Stimulated activated CD8-positive, alpha-beta memory T cell treated with anti-CD3 and anti-CD28 coated beads, Interleukin-4, amount 100 ng/mL, for 4 hours (primary cell): ENCODE measurements at places on chromosomes 1 and 21.

- DNase-seq = no peak
These were observed 217.1 kb upstream of the C1orf174 start for GRCh38 chr1:4117196-4117595.

DNA sequence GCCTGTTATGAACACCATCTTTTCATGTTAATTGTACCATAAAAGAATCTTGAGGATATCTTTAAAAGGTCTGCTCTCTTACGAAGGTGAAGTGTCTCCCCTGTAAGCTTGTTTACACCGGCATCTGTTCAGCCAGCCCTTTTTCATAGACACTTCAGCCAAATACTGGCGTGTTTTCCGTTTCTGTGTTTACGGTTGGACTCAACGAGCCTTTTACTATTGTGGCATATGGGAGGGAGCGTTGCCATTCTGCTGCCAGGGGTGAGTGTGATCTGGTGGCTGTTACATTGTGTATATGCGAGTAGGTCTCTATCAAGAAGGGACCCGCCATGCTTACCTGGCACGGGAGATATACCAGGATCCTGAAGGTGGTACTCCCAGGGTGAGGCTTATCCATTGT, 433.8 kb downstream of the CAMTA1 start:
- no peak for DNase-seq

GRCh38 chr1:205547936-205548827, 43.7 kb downstream of the CDK18 start:
- DNase-seq = no peak

DNA sequence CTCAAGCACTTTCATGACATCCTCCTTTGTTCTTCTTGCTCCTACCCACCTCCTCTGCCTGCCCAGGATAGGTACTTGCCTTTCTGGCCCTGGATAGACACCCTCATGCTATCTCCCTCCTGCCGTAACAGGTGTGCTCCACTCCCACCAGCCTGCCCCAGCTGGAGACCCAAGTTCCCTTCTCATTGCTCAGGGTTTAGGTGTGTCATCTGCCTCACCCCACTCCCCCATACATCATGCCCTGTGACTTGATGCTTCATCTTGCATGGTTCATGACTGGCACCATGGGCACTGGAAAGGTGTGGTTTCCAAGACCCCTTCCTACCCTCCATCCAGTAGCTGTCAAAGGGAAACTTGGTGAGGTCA, 5.9 kb downstream of the RHEX start:
- DNase-seq = no peak

- no peak for DNase-seq
These were observed 25.2 kb downstream of the ETS2 start for GRCh38 chr21:38830671-38831525.

DNA sequence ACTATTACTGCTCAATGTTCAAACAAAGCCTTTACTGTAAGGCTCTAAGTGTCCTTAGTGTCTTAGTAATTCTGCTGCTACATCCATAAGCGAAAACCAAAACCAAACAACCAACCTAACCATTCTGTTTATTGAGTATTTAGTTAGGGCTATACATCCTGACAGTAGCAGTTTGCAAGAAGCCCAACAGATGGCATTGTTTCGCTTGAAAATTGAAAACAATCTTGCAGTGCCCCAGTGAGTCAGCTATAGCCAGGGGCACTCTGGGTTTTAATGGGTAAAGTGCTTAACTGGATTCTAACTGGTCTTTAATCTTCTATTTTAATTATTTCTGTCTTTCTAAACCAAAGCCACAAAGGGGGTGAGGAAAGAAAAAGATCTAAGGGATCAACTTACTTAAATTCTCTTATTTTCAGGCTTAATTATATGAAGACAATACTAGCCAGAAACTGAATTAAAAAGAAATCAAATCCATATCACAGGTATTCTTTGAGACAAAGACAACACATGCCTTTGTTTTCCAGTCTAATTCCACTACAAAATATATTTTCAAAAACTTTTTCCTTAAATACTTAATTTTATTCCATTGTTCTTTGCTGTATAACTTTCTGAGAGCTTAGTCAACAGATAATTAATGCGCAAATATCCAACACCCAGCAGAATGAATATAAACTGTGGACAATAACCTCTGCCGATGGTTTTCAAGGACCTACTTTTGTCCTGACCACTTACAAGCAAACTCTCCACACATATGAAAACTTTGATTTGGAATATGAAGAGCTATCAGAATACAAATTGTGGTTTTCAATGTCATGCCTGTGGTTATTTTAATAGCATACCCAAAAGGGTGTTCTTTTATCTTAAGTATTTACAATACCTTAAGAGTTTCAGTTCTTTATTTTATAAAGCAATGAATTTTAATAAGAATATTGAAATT, 15.2 kb downstream of the POGZ start:
- peak; percentile 28 for DNase-seq

DNA sequence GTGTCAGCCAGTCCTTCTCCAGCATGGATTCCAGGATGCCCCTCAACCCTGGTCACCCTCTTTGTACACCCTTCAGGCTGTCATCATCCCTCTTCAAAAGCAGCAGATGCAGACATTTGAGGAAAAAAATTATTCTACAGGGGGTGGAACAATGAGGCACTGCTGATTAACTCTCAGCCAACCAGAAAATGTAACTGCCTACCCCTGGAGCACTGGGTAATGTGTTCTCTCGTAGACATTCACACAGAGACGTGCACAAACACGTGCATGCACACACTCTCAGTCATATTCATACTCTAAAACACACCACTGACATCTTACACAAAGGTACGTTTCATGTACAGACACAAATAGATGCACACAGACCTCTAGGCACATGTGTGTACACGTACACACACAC, 175.4 kb downstream of the TRABD2B start:
- DNase-seq = no peak

DNA sequence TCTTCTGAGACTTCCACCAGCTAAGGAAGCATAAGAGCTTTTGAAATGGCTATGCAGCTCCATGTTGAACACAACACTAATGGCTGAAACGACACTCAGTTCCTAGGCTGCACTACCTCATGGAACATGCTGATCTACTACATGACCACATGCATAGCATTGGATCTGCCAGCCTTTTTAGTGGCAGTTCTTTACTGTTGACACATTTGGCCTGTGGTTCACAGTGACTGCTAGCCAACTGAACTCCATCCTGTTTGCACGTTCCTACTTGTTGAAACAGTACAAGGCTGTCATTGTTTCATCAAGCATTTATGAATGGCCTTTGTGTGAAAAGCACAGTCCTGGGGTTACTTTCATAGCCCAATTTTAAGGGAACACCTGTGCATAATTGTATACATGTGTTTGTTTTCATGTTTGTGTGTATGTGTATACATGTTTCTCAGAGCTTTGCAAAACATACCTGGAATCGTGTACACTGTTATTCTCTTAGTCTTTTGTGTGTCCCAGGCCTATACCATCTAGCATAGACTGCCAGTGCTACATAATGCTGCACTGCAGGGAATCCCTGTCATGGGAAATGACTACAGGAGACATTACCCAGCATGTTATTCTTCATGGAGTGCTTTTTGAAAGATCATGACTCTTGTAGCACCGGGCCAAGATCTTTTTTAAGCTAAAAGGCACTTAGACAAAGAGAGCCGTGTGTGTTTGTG, 179.6 kb upstream of the ESRRG start:
- DNase-seq = no peak

DNA sequence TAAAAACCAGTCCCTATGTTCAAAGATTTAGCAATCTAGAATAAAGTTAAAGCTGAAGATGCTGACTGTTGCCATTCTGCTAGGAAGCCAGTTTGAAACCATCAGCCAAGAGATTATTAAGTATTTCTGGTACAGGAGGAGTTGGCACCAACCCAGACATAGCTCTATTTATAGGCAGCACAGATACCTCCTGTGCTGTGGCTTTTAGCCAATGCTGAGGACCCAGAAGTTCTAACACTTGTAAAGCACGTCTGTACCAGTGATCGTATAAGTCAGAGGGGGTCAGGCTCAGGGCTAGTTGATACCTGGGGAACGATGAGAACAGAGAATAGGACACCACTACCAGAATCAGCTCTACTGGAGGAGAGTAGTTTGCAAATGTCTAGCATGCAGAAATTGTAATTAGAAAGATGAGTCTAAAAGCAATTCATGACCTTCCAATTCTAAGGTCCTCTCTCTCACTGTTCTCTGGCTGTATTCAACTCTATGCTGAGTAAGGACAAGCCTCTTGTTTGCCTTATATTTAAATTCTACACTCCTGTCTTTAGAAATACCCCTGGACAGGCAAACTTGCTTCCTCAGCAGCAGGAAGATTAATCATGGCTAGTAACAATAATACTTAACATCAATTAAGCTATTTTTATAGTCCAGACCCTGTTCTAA, 96.8 kb upstream of the PALMD start:
- no peak for DNase-seq

DNA sequence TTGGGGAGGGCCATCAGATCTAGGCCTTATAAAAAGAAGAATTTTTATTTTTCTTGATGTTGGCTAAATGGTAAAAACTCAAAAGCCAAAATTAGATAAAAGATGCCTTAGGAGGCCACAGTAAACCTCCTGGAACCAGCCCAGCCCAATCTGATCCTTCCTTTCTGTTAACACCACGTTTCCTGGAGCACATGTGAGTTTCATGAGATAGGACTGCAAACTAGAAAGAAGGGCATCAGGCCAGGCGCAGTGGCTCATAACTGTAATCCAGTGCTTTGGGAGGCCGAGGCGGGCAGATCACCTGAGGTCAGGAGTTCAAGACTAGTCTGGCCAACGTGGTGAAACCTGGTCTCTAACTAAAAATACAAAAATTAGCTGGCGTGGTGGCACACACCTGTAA, 6.7 kb downstream of the HSF2BP start:
- DNase-seq = no peak

GRCh38 chr1:77051425-77051824, 167.8 kb downstream of the PIGK start:
- no peak for DNase-seq

DNA sequence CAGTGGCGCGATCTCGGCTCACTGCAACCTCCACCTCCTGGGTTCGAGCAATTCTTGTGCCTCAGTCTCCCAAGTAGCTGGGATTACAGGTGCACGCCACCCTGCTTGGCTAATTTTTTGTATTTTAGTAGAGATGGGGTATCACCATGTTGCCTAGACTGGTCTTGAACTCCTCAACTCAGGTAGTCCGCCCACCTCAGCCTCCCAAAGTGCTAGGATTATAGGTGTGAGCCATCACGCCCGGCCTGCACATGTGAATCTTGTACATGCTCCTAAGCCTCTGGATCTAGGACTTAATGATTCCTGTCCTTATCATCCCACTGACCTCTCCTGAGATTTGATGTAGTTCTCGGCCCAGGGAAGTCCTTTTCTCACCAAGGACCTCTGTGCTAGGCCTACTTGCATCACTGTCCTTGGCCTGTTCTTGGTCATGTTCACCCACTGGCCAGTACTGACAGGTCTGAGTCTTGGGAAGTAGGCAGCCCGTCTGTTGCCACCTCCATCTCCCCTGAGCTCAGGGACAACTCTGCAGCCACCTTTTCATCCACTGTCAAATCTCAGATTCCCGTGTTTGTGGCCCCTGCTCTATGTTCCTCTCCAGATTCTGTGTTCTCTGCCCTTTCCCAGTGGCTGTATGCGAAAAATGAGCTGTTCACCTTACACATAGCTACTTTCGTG, 9.4 kb downstream of the HYI start:
- DNase-seq = no peak

GRCh38 chr1:192059407-192059806, 98.9 kb upstream of the RGS18 start:
- no peak for DNase-seq

GRCh38 chr21:36186506-36187399, 30.1 kb downstream of the DOP1B start:
- DNase-seq = no peak

DNA sequence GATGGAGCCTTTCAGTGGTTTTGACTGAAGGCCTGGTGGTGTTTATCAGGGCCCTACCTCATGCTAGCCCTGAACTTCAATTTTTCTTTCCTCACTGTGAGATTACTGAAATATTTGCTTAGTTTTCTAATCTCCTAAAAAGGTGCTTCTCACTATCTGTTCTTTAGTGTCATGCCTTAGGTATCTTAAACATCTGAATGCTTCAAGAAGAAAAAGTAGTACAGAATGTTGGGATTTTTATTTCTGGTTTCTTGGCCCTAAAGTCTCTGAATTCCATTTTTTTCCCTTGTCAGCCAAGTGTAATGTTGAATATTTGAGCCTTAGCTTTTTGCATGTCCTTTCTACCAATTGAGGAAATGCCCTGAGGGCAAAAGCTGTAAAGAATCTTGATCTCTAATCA, 47.9 kb upstream of the PRKACB start:
- DNase-seq = no peak

DNA sequence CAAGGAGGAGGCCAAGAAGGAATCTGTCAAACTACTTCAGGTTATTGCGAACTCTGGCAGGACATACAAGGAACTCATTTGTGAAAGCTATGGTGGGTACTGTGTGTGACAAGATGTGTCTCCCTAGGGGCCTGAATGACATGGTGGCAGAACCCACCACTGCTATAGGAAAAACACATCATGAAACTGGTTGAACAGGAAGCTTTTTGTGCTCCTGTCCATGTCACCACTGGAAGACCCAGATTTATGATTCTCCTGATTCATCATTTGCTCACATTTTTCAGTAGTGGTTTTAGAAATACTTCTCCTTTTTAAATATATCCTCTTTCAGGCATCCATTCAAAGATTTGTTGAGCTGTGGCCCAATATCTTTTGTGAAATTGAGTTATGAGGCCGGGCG, 23.6 kb downstream of the ARMH1 start:
- no peak for DNase-seq
